ENCODE measurements at places on chromosomes 7 and 10. TPM values are rescaled to one million over a fixed set of nuclear protein-coding genes. Genes with fewer than 3 reads are reported as not detected.

Gene OR2A42
- not detected for total RNA-seq

- no peak for DNase-seq
Measured at GRCh38 chr7:101900103-101900502, 82.7 kb downstream of the CUX1 start.

GRCh38 chr7:85160223-85160622, 26.6 kb downstream of the SEMA3D start:
- DNase-seq, result no peak

DNA sequence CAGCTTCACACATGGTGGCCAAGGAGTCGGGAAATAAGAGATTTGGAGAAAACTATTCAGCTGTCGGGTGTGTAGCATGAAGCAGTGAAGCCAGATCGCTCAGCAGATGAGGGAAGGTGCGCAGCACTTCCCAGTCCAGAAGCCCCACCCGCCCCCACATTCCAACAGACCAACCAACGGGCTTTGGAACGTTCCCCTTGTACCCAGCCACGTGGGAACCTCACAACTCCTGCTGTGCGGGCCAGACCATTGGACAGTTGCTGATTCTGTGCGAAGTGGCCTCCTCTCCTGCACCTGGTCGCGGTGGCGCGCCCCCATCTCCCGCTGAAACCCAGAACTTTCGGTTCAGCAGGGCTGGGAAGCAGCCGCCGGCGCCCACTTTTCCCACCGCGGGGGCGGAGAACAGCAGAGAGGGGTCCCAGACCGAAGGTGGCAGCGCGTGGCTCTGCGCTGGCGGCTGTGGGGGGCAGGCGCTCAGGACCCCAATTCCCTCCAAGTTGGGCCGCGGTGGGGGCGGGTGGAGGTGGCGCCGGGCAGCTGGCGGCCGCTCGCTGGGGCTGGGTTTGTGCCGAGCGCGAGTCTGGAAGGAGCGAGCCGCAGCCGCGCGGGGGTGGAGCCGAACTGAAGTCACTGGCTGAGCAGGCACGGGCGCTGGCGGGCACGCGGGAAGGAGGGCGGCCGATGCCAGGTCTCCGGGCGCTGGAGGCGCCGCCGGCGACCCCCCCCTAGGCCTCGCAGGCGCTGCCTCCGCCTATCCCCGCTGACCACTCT, 1301.5 kb upstream of the SORCS1 start:
- DNase-seq, result no peak

DNA sequence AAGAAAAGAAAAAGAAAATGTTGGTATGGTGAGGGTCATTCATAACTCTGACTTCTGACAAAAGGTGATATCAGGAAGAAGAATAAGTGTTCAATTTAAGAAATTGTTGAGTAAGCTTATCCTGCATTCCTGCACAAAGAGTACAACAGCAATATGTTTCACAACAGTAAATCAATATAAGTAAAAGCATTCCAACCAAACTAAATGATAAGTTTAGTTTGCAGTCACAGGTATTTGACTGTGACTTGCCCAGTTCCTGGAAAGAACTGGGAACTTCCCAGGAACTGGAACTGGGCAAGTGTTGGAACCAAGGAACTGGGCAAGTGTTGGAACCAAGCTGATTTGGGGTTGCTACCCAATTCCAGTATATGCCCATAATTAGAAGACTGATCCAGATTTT, 35.0 kb downstream of the NEURL1 start:
- DNase-seq, result no peak
